ENCODE measurements at places on chromosomes 3 and 15.

- DNase-seq: no peak
Observed at GRCh38 chr3:155270063-155270462, 23.4 kb downstream of the STRIT1 start.

DNA sequence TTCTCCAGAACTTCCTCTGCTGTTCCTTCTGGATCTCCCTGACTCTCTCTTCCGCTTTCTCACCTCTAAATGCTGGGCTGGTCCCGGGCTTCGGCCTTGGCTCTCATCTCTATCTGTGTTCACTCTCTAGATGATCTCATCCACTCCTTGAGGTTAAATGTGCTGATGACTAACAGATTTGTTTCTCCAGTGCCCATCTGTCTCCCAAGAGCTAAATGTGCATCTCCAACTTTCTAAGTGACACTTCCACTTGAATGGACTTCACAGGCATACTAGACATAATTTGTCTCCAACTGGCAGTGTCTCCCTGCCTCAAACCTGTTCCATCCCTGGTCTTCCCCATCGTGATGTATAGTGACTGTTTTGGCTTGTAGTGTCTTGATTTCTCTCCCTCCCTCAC, 95.3 kb downstream of the ITPR1 start:
- no peak for DNase-seq

DNA sequence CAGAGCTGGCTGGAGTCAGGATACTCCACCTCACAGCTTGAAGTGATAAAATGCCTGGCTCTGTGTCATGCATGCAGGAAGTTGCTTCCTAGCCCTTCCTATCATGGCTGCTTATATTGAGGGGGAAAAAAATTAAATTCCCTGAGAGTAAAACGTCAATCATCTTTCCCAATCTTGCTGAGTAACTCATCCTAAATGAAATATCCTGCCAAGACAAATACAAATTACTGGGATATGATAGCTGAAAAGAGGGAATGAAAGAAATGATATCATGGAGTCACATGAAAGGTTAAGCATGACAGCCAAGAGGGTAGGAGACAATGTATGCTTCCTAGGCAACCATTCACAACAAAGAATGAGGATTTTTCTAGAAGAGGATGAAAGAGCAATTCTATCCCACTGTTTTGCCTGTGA, 110.6 kb downstream of the ABI3BP start:
- no peak for DNase-seq

- DNase-seq: no peak
Observed at GRCh38 chr15:35393398-35393797, 152.6 kb downstream of the DPH6 start.

DNA sequence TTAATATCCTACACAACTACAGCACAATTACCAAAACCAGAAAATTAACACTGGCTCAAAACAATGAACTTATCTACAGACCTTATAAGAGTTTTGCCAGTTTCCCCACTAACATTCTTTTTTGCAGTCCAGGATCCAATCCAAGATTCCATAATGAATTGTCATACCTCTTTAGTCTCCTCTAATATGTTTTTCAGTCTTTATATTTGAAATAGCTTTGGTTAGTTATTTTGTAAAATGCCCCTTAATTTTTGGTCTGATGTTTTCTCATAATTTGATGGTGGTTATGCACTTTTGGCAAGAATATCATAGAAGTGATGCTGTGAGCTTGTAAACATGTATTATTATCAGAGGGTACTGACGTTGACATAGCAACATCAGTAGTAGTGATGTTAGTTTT, 124.3 kb downstream of the ISL2 start:
- no peak for DNase-seq

DNA sequence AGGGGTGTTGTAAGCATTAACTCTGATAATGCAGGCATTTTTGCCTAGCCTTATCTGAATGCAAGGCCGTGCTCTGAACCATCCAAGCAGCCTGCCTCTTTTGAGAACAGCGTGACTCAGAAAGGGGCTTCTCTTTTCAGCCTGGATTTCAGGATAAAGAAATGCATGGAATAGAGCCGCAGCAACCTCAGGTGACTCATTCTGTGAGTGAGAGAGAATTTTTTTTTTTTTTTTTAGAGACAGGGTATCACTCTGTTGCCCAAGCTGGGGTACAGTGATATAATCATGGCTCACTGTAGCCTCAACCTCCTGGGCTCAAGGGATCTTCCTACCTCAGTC, 20.6 kb upstream of the PDE8A start:
- DNase-seq: no peak

GRCh38 chr15:34039790-34040113, 748 bp upstream of the AVEN start:
- DNase-seq: no peak

GRCh38 chr15:68499620-68500312, 67.8 kb upstream of the ITGA11 start:
- no peak for DNase-seq

- no peak for DNase-seq
Observed at GRCh38 chr15:56207711-56208110, 36.0 kb downstream of the RFX7 start.

- no peak for DNase-seq
Observed at GRCh38 chr3:184325715-184326369, 11.4 kb downstream of the EIF4G1 start.

DNA sequence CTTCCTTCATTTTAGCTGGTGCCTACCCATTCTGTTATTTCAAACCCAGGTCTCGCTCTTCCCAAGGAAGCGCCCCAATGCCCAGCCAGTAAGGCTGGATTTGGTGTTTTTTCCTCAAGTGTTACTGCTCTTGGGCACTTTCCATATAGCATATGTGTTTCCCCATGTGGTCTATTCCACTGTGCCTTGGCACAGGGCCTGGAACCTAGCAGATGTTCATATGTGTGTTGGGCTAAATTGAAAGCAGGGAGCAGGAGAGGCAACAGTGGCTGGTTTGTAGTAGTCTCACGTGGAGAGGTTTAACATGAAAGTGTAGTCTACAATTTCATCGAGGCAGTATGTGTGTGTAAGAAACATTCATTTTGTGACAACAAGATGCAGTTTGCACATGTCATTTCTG, 48.2 kb upstream of the TEX264 start:
- no peak for DNase-seq

GRCh38 chr3:112804021-112804420, 42.6 kb downstream of the CD200R1L start:
- DNase-seq: no peak

DNA sequence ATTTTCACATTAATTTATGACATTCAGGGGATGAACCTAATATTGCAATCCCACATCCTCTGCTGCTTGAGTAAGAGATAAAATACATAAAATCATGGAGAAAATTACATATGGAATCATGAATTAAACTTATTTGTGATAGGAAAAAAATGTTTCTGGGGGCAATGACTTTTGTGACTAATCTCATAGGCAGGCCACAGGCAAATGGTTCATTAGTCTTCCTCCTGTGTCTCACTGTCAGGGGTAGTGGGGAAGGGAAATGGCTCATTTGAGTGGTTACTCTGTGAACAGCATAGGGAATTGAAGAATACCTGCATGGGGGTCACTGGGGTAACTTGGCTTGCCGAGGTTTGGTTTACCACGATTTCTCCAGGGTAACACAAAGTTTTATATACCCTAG, 72.0 kb downstream of the TFG start:
- DNase-seq: no peak

GRCh38 chr3:25820366-25820765, 30.5 kb downstream of the OXSM start:
- no peak for DNase-seq

- DNase-seq: no peak
Observed at GRCh38 chr3:71547249-71548198, 36.0 kb downstream of the FOXP1 start.

GRCh38 chr3:136465296-136465695, 215.2 kb downstream of the PCCB start:
- no peak for DNase-seq

- DNase-seq: no peak
Observed at GRCh38 chr3:162134571-162134970, 638.0 kb downstream of the OTOL1 start.

- no peak for DNase-seq
Observed at GRCh38 chr3:185729337-185730055, 95.3 kb downstream of the IGF2BP2 start.

GRCh38 chr3:149366941-149367840, 10.3 kb downstream of the TM4SF1 start:
- DNase-seq: no peak

DNA sequence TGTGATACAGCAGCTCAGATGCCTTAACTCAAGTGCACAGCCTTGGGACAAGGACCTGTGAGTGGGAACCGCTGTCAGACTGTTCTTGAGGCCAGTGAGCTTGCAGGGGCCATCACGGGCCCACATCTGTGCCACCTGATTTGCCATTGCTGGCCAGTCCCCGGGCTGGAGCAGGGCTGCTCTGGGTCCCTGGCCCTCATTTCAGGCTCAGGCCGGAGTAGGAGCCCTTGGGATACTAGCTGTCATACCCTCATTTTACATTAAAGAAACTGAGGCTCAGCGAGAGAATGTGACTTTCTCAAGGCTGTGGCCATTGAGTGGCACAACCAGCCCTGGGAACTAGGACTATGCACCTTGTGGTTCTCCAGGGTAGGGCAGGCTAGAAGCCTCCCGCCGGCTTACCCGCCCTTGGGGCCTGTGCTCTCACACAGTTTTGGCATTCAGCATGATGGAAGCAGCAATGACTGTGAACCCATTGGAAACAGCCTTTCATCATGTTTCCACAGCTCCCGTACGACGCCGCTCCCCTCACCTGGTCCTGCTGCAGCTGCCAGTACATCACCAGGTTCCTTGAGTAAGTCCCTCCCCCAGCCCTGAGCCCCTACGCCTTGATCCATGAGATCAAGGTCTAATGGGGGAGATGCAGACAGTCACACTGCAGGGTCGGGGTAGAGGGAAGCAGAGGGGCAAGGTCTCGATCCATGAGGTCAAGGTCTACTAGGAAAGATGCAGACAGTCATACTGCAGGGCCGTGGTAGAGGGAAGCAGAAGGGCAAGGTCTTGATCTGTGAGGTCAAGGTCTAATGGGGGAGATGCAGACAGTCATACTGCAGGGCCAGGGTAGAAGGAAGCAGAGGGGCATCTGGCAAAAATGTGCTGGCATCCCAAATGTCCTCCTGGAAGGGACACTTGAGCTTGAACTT, 42.2 kb downstream of the GOLGA6L10 start:
- DNase-seq: no peak

- no peak for DNase-seq
Observed at GRCh38 chr3:42001777-42002176, 39.9 kb upstream of the ULK4 start.

DNA sequence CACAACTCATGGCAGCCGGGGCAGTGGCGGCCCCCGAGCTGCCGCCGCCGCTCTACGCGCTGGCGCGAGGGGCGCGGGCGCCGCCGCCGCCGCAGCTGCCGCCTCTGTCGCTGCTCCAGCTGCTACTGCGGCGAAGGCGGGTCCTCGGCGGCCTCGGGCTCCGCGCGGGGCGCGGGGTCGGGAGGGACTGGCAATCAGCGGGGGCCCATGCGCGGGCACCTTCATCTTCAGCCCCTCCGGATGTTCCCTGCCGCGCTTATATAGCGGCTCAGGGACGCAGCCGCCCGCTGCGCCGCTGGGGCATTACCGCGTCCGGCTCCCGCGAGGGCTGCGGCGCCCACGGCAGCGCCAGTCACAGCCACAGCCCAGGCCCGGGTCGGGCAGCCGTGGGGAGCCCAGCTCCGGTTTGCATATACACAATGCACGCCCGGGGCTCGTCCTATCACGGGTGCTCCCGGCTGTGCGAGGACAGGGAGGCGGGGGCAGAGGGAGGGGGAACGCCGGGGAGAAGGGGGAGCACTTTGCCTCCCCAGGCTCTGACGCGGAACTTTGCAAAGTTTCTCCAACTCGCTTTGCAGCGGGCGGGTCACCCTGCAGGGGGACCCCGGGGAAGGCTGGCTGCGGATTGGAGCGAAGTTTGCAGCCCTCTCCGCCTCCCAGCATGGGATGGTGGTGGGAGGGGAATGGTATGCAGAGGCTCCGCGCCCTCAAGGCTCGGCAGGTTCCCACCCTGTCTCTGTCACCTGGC, at the start of gene VGLL3:
Gene VGLL3 (minus strand): TSS at position 416 of the 748 bp plus-strand sequence. CDS start 406 bp downstream, at position 10.
- peak; percentile 35 for DNase-seq

- no peak for DNase-seq
Observed at GRCh38 chr15:31476236-31476810, 149.7 kb downstream of the KLF13 start.

DNA sequence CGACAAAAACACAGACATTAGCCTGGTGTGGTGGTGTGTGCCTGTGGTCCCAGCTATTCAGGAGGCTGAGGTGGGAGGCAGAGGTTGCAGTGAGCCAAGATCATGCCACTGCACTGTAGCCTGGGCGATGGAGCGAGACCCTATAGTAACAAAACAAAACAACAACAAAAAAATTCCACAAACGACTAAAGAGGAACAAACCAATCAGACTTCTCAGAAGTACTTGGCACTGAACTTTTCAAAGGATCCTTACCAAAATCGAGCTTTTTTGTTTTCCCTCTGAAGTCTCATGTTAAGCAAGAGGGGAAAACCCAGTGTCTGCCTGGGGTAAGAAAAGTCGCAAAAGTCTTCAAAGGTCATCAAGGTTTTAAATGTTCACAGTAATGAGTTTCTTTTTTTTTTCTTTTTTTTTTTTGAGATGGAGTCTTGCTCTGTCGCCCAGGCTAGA, 30.1 kb upstream of the TFRC start:
- peak; percentile 70 for DNase-seq

DNA sequence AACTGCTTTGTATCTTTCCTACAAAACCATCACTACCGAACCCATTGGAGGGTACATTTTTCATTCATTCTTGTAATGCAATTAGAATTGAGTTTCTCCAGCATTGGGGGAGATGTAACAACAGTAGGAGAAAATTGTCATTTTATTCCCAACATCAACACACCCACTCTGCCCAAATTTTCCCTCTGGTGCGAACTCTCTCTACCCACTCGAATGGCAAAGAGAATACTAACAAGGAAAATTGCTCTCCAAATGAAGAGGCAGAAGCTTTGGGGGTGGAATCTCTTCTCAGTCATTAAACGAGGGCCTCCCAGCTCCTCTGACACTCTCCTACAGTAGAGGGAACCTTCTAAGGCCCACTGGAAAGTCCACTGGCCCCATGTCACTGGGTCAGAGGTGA, 135.7 kb downstream of the MEGF11 start:
- no peak for DNase-seq

DNA sequence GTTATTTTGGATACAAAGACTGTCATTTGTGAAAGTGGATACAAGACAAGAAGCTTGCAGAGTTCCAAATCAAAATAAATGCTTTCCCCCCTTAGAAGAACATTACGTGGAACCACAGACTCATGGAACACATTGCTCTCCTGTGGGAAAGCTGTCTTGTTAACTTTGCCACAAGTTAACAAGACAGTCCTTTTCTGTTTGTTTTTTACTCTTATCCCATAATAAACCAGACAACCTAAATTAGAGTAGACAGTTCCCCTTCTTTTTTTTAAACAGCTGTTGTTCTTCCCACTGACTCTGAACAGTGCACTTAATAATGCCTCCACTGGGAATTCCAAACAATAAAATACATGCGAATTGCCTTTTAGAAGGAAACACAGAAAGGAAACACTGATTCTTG, 255.3 kb upstream of the UBE2E2 start:
- DNase-seq: no peak
